GOT3 (cell line): ENCODE measurements at places on chromosomes 16 and 17.

DNA sequence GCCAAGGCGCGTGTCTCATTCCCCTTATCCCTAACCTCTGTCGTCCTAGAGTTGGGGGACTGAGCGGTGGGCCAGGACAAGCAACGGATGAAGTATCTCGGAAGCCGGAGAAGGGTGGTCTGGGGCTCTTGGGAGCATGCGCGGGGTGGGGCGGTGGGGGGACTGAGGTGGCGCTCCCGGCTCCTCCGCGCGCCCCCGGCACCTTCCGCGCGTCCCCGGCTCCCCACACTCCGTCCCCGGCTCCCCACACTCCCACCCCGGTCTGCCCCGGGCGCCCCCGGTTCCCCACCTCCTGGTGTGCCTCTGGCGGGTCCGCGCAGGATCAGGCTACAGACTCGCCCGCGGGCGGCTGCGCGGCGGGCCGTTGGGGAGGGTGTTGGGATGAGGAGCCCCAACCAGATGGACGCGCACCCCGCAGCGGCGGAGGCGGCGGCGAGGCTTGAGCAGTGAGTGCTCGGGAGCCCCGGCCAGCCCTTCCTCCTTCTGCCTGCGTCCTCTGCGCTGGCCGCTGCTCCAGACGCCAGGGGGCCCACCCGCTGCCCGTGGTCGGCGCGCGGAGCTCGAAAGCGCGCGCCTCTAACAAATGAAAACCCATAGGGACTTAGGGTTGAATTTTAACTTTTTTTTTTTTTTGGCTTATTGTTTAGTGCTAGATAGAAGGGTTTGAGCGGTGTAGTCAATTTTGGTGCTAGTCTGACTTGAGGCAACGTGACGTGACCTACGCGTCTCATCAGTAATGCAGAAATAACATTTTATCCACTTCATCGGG lies 5.6 kb upstream of the CRYM start:
- no peak for DNase-seq

- no peak for DNase-seq
These were observed 15.9 kb downstream of the C1QTNF1 start for GRCh38 chr17:79039886-79040285.

DNA sequence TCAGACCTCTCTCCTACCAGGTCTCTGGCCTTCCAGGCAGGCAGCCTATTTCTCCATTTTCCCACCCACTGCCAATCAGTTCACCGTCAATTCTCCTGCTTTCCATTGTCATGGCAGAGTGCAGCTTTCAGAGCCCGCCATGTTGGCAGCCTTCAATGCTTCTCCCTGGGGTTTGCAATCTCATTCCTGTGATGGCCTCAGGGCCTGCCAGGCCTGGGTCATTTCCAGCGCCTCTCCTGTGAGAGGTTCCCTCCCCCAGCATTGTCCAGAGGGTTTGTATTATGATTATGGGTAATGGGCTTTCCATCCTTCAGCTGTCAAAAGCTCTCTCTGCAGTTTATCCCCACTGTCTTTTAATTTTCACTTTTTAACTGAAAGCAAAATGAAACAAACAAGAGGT lies 716.6 kb upstream of the CDH8 start:
- DNase-seq = no peak

DNA sequence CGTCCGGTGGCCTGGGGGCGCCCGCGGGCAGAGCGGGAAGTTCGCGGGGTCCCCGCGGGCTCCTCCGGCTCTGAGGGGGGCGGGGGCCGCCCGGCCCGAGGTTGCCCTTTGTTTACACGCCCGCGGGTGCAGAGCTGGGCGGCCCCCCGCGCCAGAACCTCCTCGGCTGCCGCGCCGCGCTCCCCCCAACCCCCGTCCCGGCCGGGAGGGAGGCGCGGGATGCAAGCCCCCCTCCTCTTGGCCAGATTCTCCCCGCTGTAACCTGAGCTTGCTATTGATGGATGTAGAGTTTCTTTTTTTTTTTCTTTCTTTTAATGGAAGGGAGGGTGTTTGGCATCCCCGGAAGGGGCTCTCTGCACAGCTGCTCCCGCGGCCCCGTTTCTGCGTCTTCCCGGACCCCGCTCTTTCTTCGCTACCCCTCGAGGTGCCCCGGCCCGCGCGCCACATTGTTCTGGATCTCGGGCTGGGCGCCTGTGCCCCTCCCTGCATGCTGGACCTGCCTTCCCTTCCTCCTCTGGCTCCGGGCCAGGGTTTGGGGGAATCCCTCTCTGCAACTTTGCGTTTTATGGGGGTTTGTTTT lies 646 bp downstream of the CBX2 start:
- no peak for DNase-seq

DNA sequence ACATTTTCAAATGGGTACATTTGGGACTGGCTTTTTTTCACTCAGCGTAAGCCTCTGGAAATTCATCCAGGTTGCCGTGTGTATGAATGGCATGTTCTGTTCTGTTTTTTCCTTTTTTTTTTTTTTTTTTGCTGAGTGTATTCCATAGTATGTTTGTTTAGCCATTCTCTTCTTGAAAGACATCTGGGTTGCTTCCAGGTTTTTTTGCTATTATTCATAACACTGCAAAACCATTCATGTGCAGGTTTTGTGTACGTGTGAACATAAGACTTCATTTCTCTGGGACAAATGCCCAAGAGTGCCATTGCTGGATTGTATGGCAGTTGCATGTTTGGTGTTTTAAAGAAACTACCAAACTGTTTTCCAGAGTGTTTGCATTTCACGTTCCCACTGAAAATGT lies 335.9 kb upstream of the TNRC6C start:
- DNase-seq = no peak

DNA sequence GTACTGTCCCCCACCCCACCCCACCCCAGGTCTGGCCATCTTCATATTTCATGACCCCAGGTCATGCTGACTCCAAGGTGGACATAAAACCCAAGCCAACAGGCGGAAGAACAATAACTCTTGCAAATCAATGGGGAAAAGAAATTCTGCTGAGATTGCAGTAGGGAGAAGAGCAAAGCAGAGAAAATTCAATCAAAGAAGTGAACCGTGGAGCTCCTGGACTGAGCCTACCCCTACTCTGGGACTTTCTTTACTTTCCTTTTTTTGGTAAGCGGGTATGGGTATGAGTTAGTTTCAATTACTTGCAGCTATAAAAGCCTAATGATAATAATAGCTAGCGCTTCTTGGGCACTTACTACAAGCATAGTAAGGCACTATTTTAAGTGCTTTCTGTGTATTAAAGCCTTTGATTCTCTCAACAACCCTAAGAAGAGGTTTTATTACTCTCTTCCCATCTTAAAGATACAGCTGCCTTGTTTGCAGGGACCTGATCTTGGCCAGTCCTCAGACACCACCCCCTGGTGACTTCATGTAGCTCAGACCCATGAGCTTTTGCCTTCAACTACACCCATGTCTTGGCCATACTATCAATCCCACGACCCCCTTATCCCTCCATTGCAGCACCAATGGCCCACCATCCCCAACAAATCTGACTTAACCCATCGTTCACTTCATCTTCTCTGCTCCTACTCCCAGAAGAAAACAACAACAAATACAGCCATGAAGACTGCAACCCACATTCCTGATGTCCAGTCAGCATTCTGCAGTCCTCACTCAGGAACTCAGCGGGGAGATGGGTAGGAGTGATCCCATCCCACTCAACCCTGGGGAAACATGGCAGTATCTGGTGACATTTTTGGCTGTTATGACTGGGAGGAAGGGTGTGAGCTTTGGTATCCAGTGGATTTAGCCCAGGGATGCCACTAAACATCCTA lies 4.4 kb downstream of the GGA2 start:
- DNase-seq = no peak

DNA sequence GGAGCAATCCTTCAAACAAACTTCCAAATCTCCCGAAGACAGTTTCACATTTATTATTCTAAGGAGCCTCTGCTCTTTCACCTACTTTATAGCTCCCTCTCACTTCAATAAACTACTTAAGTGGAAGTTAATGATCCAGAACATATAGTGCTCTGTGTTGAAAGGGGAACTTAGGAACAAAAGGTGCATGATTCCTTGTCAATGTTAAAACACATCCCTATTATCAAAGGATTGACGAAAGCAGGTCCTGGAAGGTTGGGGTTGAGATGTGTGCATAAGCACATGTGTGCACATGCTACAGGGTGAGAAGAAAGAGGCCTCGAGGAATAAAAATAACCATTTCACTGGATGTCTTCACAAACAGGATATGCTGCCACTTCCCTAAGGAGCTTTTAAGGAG lies 170.3 kb downstream of the SLC39A11 start:
- DNase-seq = no peak

DNA sequence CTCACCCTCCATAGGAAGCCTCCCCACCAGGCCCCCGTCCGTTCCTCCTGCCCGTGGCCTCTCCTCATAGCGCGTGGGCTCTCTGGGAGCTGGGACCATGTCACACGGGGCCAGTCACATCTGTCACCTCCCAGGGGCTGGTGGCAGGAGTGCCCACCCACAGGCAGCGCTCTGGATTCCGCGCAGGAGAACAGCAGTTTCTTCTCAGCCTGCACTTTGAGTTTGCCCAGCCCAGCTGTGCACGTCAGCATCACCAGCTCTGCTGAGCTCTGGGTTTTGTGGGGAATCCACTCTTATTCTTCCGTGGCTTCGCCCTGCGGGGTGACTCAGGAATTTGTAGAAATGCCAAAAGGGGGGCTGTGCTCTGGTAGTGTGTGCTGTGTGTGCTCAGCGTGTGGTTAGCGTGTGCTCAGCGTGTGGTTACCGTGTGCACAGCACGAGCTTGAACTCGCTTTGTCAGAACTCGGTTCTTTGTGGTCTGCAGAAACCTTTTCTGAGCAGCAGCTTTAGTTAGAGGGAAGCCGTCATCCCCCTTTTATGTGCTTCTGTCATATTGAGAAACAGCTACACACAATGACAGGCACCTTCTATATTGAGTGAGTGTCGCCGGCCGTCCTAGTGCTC lies 3.2 kb downstream of the ACSF3 start:
- no peak for DNase-seq
